ENCODE measurements at places on chromosomes 4 and X.

DNA sequence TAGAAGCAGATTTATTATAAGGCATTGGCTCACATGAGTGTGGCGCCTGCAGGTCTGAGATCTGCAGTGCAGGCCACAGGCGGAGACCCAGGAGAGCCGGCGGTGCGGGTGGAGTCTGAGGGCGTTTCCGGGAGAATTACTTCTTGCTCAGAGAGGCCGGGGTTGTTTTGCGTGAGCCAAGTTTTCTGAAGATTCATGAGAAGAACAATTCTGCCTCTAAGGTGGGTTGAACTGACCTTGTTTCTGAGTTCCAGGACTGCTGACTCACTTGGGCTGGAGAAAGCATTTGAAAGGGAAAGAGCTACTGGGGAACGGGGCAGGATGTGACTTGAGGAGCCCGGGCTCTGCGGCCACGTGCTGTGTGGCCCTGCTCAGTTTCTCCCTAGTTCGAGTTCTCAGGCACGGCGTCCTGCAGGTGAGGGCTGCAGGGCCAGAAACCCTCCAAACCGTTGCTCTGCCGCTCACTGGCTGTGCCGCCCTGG lies 36.7 kb upstream of the SORCS2 start:
- no peak for DNase-seq

- DNase-seq = no peak
These were observed 15.1 kb downstream of the PRIMPOL start for GRCh38 chr4:184664445-184665210.

DNA sequence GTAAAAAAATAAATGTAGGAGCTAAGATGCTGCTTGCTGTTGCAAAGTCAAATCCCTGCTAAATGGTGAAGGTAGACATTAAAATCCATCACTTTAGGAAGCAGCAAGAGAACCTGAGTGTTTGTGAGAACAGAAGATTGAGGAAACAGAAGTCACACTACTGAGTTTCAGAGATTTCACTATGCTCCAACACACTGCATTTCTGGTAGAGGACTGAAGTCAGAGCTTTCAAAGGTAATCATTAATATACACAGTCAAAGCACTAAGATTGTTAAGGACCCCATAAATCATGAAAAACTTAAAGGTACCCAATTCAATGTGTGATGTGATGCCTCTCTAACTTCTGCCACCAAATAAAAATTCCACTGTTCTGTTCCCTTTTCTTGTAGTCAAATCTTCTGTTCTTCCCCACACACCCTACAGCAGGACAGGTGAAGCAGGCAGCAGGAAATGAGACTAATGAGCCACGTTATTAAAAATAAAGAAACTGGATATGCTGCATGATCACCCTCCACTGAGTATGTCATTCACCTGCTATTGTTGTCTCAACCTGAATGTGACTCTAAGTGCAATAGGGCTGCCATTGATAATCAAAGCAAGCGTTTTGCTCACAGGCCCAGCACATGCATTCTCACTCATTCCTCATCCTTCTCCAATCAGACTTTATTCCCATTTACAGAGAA lies 28.9 kb upstream of the APELA start:
- DNase-seq = no peak

DNA sequence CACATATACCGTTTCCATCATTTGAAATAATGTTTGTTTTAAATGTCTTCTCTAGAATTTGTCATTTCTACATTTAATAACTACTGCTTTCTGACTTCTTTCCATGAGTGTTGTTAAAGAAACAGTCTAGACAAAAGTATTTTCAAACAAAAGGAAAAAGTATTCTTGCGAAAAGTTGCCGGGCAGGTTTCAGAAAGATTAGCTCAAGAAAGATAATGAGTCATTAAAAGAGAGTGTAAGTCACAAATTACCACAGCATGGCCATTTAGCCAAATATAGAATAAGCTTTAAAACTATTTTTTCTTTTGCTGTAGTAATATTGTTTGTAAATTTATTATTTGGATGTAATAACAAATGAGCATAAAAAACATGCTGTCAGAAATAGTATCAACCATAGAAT lies 493.0 kb downstream of the TLL1 start:
- DNase-seq = no peak

DNA sequence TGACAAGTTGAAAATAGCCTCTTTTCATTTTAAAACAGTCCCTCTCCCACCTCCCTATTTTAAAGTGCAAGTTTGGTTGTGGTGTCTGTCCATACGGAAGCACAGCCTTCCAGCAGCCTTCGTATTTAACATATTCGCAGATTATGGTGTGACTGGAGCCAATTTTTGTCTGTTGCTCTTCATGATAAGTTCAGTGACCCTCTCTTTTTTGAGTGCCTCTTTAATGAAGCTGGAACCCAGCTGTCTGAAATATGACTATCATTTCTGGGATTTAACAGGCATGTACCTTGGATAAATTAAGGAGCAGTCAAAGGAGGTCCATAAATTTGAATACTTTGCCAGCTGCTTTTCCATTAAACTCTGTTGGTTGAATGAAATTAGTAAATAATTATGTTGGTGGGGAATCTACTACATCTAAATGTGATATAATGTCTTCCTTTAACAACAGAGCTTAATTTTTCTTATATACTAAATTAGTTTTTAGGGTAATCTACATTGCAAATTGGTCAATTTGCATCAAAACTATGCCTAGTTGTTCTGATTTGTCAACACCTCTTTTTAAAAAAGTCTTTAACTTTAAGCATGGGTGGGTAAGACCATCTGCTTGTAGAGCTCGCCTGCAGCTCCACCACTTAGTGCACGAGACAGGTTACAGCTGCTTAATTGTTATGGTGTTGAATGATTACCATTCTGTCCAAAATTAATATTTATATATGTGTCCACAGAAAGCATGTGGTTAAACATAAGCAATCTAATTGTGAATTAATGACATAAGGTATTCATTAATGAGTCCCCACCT lies 216.6 kb downstream of the DCTD start:
- no peak for DNase-seq

DNA sequence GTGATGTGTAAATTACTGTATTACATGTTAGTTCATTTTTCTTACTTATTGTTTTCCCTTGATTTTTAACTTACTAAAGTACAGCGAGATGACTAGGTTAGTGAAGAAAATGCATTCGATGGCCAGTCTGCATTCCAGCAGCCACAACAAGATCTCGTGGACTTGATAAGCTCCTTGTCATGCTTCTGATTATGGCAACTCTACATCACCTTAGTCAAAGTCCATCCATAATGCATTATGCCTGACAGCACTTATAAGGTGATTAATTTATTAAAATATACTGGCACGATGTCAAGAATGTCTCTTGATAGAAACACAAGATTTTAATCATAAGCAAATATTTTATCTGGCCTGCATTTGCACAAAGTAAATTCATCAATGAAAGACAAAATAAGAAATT lies 109.9 kb upstream of the NAP1L5 start:
- no peak for DNase-seq

DNA sequence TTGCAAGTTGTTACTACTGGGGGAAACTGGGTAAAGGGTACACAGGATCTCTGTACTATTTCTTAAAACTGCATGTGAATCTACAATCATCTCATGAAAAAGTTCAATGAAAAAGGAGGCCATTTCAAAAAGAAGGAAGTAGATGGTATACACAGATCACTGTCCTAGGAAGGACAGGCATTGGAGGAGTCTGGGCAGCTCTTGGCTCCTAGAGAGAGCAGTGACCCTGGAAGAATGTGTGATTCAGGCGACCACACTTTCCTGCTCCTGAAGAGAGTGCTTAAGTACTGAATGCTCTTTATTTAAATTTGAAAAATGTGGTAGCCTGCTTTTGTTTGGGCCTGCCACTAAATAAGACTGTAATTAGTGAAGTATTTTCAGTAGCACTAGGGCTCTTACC lies 318.1 kb upstream of the CASK start:
- no peak for DNase-seq

GRCh38 chrX:15334561-15334960 lies 762 bp downstream of the PIGA start:
- DNase-seq = no peak

DNA sequence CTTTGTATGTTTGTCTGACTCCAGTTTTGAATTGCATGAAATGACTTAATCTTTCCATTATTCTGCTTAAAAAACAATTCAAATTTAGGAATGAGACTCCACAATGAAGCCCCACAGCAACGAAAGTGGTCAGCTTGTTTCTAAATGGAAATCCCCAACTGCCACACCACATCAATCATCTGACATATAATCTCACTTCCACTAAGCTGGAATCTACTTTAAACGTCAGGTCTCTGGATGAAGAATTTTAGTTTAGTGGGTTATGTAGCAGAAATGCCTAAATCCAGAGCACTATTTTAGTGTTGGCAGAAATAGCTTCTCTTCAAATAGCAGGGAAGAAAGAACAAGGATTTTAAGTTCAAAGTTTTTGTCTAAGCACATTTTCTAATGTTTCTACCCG lies 1.7 kb upstream of the BMP2K start:
- no peak for DNase-seq

GRCh38 chr4:22721204-22721603 lies 28.5 kb downstream of the GBA3 start:
- DNase-seq = no peak

DNA sequence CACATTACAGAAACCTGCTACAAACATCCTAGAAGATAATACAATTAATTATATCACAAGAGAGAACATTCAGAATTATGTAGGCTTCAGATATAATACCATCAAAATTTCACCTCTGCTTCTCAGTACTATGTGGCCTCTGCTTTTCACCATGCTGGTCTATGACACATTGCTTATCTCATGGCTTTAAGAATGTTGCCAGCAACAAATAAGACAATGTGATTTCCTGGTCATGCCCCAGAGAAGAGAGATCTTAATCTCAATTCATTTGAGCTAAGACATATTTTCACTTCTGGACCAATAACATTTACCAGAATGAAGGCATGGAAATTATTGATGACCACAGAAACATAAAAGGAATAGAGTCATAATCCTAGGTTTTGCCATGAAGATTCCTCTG lies 1233.4 kb upstream of the ADGRL3 start:
- no peak for DNase-seq

DNA sequence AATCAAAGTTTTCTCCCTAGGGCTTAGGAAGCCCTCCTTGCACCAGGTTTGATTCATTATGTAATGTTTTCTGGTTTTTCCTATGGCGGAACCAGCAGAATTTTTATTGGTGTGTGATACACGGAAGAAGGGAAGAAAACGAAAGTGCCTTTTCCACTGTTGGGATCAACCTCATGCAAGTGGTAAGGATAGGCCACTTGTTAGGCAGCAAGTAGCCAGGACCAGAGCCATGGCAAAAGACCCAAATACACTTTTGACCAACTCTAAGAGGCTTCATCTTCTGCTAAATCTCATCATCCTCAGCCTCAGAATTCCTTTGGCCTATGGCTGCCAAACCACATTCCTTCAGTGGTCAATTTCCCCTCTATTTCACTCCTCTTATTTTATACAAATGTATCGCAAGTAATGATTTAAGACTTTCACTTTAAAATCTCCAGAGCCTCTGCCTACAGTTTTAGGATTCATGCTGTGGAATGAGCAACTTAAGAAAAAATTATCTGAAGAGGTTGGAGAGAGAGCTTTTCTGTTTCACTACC lies 21.2 kb downstream of the PPAT start:
- no peak for DNase-seq

DNA sequence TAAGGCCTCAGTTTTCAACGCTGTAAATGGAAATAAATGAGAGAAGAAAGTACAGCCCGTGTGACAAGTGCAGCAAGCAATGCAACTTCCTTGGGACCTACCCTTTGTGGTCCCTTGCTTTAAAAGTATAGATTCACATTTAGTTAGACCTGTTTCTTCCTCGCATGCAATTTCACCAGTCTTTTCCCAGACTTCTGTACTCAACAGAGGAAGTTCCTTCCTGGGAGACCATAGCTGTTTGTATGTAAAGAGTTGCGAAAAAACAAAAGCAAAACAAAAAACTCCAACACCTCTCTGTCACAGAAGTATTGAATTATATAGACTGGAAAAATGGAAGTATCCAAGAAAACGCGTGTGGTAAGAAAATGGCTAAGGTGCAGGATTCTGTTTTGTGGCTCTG lies 1.1 kb upstream of the IRF2 start:
- DNase-seq = no peak

- no peak for DNase-seq
These were observed 206.5 kb upstream of the PDE5A start for GRCh38 chr4:119834906-119835612.

DNA sequence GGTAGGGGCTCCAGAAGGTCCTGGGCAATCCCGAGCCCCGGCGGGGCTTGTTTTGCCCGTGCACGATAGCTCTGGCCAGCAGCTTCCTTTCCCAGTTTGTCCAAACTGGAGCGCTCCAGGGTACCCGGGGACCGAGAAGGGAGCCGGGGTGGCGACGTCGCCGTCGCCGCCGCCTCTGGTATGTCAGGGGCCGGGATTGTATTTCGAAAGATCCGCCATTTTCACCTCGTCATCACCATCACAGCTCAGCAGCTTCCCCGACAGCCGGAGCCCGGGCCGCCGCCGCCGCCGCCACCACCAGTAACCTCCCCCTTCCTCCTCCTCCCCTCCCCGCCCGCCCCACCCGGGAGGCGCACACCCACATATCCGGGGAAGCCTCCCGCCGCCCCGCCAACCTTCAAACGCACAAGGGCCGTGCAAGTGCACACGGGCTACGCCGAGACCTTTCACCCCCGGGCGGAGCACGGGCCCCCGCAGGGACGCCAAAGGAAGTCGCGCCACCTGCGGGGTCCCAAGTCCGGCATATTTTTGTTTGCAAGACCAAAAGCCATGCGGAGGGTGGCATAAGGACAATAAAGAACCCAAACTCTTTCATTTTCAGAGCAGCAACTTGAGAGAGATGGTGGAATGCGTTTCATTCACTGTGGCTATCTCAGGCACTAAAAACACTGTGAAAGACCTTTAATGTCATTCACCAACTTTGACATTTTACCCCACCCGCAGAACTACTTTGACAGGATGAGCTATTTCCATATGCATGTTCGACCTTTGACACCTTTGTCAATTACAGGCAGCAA lies at the start of gene LIN54:
LIN54 (minus strand) TSS at position 302 of the 797 bp plus-strand sequence. CDS start 25,979 bp downstream, outside the sequence.
- peak; percentile 75 for DNase-seq

GRCh38 chrX:35664833-35665232 lies 133.3 kb upstream of the MAGEB16 start:
- DNase-seq = no peak

DNA sequence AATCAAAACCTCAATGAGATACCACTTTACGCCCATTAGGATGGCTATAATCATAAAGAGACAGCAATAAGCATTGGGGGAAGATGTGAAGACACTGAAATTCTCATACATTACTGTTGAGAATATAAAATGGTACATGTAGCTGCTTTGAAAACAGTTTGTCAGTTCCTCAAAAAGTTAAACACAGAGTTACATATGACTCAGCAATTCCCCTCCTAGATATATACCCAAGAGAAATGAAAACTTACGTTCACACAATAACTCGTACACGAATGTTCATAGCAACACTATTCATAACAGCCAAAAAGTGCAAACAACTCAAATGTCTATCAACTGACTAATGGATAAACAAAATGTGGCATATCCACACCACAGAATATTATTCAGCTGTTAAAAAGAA lies 36.6 kb downstream of the PHF8 start:
- no peak for DNase-seq

GRCh38 chrX:118189628-118190027 lies 73.0 kb upstream of the KLHL13 start:
- DNase-seq = no peak

- DNase-seq = no peak
These were observed 141.3 kb upstream of the SH3RF1 start for GRCh38 chr4:169412046-169412445.

- DNase-seq = no peak
These were observed 15.8 kb downstream of the TRPC5 start for GRCh38 chrX:112066813-112067212.

All from stimulated activated CD8-positive, alpha-beta memory T cell treated with anti-CD3 and anti-CD28 coated beads, Interleukin-4, amount 100 ng/mL, for 4 hours (primary cell).